ENCODE measurements at places on chromosomes 6 and 20.

DNA sequence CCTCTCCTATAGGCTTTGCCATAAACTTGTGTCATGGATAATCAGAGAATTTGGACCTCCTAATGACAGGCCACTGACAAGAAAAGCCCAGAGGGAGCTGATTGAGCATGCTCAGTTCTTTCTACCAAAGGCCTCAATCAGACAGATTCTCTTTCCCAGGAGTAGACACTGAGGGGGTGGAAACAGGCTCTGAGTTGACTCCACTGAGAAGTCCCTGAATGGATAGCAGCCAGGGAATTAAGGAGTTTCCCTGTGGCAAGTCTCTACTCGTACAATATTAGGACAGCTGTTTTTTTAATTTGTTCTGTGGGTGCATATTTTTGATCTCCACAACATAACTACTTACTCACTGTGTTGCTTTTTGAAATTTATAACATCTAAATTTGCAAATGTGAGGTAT, 63.3 kb downstream of the SLC16A10 start:
- DNase-seq: no peak

DNA sequence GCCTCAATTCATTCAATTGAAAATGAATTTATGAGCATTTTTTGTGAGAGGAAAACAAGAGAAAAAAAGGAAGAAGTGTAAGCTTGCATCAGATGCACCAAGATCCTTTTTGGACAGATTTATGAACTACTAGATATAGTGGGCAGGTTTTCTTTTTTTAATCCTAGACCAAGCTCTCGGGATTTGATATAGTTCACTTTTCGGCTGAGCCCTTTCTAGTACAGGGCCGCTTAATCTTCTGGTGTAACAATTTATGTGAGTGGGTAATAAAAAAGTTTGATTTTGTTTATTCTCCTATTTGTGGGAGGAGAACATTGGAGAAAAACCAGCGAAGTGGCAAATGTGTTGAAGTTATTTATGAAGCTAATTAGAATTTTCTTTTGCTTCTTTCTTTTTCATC, 538.0 kb downstream of the UTRN start:
- no peak for DNase-seq

- DNase-seq: no peak
Observed at GRCh38 chr6:52994839-52995088, 320 bp downstream of the GSTA4 start.

- no peak for DNase-seq
Observed at GRCh38 chr6:43393602-43394001, 24.2 kb upstream of the ZNF318 start.

- no peak for DNase-seq
Observed at GRCh38 chr6:11802886-11803590, 24.4 kb upstream of the ADTRP start.

DNA sequence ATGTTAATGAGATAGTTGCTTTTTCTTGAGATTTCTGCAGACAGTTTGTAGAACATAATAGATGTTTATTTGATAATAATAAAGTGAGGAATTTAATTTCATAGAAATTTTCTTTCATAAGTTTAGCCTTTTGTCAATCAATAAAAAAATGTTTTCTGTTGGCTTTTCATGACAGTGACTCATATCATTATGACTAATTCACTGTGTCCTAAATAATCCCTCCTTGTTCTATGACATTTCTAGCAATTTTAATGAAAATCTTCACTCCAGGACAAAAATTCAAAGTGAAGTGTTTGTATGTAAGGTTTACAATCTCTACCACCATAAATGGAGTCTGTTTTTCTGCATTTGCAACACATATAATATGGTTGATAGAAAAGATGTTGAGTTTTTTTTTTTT, 109.9 kb downstream of the UTRN start:
- DNase-seq: no peak
